ENCODE measurements at places on chromosomes 1 and 21. TPM values are rescaled to one million over a fixed set of nuclear protein-coding genes. Genes with fewer than 3 reads are reported as not detected.

Gene METTL25B
- total RNA-seq: 29.6 TPM

Gene NGF
- total RNA-seq: not detected

DNA sequence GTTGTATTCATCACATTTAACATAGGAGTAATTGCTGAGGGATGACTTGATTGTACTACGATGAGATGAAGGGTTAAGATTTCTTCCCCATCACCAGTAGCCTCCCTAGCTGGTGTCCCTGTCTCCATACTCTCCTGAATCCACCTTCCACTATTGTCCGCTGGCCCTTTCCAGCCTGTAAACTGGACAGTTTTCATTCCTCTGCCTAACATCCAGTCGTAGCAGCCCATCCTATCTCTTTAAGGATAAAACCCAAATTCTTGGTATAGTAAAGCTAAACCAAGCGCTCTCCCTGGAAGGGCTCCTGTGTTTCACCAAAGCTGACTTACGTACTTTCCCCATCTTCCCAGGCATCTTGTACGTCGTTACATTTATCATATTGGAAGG, 670 bp downstream of the COX20 start:
- H3K4me1 ChIP-seq: peaks cover 16% of the 10 kb centered on the region
- peak overlapping the region; percentile 91 for H3K27ac ChIP-seq
- no peaks in the 10 kb centered on the region for H3K27me3 ChIP-seq
- H3K4me3 ChIP-seq: peak overlapping the region; percentile 88
- DNase-seq: no peak

DNA sequence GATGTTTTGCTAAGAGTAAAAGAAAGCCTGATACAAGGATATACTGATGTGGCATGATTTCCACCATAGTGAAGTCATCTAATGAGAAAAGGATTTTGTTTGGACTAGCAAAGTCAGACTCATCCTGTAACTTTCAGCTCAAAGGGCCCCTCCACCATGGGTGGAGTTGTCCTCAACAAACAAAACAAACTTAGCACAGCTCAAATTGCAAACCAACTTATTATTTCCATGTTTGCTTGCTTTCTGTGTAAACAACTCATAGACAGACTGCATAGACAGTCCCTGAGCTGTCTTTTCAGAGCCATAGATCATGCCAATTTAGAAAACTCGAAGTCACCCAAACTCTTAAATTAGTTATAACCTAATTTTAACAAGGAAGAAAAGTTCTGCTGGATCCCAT, 69.4 kb upstream of the VAV3 start:
- no peak overlapping the region for H3K27ac ChIP-seq
- H3K4me3 ChIP-seq: no peak overlapping the region
- H3K36me3 ChIP-seq: no peaks in the 10 kb centered on the region
- no peak for DNase-seq
